ENCODE measurements at places on chromosomes 3 and 15.
A peak's percentile ranks its signal among the peaks of the same experiment; 100 is the strongest.

DNA sequence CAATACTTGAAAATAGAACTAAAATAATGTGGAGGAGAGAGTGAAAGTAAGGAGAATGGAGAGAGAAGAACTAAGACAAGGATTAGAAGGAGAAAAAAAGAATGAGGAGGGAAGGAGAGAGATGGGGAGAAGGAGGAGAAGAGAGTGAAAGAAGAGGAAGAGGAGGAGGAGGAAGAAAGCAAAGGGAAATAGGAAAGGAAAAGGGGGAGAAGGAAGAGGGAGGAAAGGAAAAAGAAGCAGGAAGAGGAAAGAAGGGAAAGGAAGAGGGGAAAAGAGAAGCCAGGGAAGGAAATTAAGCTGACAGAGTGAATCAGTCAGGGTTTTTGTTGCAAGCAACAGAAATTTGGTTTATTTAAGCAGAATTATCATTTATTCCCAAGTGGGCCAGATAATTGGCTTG is 241.7 kb upstream of the P2RY1 start:
- no peak for DNase-seq

DNA sequence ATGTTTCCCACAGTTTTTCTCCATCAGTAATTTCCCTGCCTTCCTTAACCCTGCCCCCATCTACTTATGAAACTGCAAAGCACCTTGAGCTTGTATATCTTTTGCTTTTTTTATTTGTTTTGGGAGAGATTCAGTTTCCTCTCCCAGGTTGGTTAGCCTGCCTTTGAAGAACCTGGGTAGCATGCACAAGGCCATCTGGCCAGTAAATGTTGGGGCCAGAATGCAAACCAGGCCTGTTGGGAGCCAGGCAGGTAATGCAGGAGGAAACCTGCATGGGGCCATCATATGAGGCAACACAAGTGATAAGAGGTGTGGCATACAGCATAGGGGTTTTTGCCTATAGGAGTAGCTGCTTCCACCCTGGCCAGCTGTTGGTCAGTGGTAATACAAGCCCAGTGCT is 17.7 kb downstream of the SYNPR start:
- DNase-seq: no peak

DNA sequence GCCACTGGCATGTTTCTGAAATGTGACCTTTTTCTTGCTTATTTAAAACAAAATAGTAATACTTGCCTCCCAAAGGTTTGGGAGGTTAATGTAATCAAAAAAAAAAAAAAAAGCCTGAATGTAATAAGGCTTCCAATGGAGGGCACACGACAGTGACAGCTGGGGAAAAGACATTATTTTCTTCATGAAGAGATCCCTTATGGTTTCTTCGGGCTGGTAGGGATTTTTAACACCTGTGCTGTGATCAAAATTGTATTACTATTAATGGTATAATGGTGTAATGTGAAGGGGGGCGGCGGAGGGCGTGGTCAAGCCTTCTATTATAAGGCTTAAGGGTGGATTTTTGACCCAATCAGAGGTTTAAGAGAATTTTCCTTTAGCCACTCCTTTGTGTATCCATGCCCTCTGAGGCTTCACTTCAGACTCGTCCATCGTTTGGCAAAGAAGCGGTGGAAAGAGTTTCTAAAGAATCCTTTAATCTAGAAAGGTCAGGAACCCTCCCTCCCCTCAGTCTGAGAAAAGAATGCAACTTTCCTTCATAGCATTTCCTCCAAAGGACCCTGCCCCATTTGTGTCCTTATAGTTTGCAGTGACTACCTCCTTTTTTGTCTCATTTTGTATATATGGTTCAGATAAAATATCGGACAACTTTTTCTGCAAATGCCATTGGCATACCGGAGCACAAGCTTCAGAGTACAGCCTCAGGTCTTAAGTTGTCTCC is 89.5 kb upstream of the CHD2 start:
- peak; percentile 72 for DNase-seq

GRCh38 chr3:14913926-14914778 is 33.2 kb upstream of the NR2C2 start:
- DNase-seq: no peak

- peak; percentile 82 for DNase-seq
These were observed at the start of gene STXBP5L for GRCh38 chr3:120908030-120908794. Gene STXBP5L (plus strand): TSS chr3:120908205. CDS start chr3:120909579, 1,374 bp downstream.

Data from K562 (cell line).